ENCODE measurements at places on chromosomes 4 and X.

DNA sequence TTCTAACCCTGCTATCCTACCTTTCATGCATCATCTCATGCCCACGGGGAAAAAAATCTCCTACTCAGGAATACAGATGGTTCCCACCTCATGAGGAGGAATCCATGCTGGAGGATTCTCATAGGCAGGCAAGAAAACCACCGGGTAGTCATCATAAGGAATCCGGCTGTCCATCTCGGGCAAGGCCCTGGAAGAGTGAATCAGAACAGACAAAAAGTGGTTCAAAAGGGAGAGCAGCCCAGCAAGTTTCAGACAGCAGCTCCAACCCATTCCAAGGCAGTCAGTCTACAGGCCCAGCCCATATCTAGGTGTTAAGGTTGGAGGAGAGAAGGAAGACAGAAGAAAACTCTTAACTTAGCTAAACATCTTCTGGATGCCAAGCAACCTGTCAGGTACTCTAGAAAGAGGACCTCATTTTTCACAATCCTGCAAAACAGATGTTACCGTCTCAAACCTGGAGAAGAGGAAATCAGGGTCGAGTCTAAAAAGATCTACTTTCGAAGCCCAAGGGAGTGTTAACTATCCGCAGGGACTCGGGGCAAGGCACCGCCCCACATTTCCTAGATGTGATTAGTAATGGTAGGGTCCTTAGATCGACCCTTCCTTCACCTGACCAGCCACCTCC lies 447 bp downstream of the PDZD11 start:
- DNase-seq, result no peak

- DNase-seq, result no peak
Observed at GRCh38 chr4:70239884-70240591, 2.4 kb upstream of the CSN3 start.

GRCh38 chrX:2283111-2283859 lies 217.5 kb downstream of the DHRSX start:
- no peak for DNase-seq

GRCh38 chr4:24742335-24742734 lies 53.0 kb upstream of the SOD3 start:
- DNase-seq, result no peak

DNA sequence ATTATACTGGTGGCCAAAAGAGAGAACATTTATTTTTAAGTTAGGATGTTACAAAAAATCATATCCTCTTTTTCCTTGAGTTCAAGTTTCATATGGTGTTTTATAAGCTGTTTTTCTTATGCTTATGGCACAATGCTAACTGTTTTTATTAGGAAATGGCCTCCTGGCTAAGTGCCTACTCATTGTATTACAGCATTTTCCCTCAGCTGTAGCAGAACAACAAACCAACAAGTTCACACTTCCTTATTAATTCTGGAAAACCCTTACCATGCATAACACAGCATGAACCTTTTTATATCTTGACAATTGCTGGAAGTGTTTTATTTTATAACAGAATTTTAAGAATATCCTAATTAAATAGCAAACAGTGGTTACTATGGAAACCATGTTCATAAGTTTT lies 165.8 kb downstream of the GASK1B start:
- no peak for DNase-seq

- no peak for DNase-seq
Observed at GRCh38 chr4:181688432-181688831, 554.8 kb upstream of the TENM3 start.

DNA sequence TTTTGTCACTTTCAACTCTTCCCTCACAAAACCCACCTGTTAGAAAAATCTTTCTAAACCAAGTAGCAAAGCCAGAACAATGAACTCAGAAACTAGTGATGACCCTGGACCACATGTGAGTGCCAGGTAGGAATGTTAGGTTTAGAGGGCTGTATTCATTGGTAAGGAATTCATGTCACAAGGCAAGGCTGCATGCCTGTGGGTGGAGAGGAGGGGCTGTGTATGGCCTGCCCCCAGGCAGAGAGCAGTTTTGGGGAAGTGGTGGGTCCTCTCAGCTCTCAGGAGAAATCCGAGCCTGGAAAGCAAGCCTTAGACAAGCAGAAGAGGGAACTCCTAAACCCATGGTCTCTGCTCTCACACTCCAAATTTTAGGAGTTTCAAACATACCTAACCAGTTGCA lies 2.4 kb downstream of the RNF175 start:
- DNase-seq, result no peak

- no peak for DNase-seq
Observed at GRCh38 chr4:119233191-119233590, 20.7 kb downstream of the USP53 start.

DNA sequence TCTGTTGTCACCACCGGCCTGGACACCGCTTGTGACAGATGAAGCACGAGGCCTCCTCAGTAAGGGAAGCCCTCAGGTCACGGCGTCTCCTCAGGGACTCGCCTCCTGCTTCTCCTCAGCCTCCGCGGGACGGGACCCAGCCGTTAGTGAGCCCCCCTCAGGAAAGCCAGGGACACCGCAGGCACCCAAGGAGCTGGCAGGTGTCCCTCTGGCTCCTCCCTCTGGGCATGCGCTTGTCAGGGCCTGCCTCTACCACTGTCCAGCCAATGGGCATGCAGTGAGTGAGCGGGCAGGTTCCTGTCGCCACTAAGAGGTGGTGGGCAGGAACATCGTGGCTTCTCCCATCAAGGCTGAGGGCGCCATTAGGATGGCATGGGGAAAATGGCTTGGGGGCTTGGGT lies 23.5 kb upstream of the CT55 start:
- DNase-seq, result no peak

DNA sequence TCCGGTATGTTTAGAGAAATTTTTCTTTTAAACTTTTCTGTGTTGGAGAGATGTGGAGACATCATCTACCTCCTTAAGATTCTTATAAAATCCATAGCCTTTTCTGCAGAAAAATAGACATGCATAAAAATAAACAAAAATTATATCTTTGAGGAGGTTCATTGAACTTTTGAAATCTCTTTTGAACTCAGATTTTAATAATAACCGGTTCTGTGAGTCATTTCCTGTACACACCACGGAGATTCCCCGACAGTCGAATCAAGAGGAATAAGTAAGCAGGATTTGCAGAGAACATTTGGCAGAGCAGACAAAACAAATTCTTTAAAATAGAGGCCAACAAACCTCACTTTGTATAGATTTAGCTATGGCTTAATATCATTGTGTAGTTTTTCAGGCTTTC lies 918.7 kb upstream of the POU3F4 start:
- no peak for DNase-seq

GRCh38 chrX:78048052-78048451 lies 56.0 kb upstream of the PGK1 start:
- no peak for DNase-seq

GRCh38 chr4:146123231-146123630 lies 52.3 kb upstream of the LSM6 start:
- DNase-seq, result no peak

DNA sequence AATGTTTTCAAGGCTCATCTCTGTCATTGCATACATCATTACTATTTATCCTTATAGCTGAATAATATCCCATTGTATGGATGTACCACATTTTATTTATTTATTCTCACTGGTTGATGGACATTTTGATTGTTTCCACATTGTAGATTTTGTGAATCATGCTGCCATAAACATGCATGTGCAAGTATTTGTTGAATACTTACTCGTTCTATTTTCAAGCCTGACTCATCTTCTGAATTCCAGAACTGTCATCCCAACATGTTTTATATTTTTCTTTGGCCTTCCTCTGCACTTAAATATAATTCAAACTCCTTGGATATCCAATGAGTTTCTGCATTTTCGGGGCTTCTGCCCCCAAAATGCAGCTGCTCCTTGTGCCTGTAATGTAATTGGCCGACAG lies 77.6 kb downstream of the MXRA5 start:
- DNase-seq, result no peak

- no peak for DNase-seq
Observed at GRCh38 chrX:100911731-100912130, 17.0 kb downstream of the XKRX start.

- no peak for DNase-seq
Observed at GRCh38 chr4:114385195-114385985, 213.2 kb upstream of the UGT8 start.

DNA sequence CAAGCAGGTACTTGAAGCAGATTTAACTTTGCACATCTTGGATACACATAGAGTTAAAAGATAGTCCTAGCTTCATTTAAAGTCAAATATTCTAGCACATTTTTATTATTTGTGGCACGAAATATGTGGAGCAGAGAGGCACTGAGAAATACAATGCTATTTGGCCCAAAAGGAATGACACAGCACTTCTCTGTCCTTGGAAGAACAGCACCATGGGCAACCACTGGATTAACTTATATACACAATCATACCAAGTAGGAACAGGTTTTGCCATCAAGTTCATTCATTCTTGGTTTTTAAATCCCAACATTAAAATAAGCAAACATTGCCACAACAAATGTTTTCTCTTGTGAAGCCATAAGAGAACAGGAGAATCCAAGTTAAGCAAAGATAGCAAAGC lies 924 bp upstream of the ENAM start:
- DNase-seq, result no peak

- no peak for DNase-seq
Observed at GRCh38 chr4:87317527-87317926, 5.2 kb downstream of the HSD17B13 start.

Data from activated CD4-positive, alpha-beta memory T cell treated with anti-CD3 and anti-CD28 coated beads for 36 hours (primary cell).